Substantia nigra (tissue), 51 donors: ENCODE measurements at places on chromosomes 3 and 15.

- no peak for DNase-seq
Measured at GRCh38 chr3:166829896-166830295, 550.2 kb downstream of the ZBBX start.

DNA sequence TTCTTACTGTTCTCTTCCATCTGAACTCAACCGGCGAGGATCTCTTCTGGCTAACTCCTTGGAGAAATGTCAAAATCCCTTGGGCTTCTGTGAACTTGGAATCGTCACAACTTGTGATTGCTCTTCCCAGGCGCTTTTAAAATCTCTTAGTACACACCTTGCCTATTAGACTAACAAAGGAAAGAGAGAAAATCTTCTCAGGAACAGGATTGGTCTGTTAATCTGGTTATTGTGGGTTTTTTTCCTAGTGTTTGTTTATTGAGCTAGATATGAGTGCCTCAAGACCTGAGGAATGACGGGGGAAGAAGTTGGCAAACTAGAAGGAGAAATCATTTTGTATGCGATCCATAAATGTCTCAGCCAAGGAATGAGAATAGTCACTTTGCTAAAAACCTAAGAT is at the start of gene ATP13A5:
Gene ATP13A5, minus strand, starts transcription at position 48 of the 400 bp plus-strand sequence. Its CDS starts 28 bp downstream, at position 20.
- no peak for DNase-seq

- no peak for DNase-seq
Measured at GRCh38 chr3:60657972-60658371, 593.3 kb downstream of the FHIT start.

GRCh38 chr15:92621972-92622533 is 33.5 kb downstream of the FAM174B start:
- DNase-seq, result no peak

DNA sequence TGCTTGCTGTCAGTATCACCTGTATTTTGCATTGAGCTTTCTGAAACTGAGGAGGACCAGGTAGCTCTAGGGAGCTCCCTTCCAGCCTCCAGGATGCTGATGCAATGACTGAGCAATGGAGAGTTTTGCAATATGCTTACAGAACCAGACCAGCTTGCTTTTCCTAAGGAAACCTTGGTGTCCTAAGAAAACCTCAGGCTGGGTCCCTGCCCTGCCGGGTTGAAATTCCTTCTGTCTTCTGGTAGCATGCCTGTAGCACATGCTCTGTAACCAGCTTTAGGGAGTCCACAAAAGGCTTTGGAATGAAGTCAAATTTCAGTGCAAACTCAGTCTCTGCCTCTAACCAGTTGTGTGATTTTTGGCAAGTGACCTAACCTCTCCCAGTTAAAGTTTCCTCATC is 65.8 kb upstream of the GSK3B start:
- no peak for DNase-seq

DNA sequence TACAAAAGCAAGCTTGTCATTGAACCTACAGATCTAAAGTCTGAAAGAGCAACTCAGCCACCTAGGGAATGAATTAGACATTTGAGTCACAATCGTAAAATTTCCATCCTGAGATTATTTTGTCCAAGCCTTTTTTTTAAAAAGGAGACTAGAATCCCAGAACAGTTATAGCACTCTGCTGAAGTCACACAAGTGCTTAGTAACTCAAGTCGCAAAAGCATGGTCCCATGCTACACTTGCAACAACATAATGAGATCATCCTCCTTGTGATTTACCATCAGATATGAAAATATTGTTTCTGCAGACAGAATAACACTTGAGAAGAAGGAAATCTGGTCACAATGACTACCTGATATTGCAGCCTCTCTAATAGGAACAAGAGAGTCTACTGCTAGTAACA is 106.7 kb downstream of the ZIC4 start:
- no peak for DNase-seq

GRCh38 chr3:197713477-197713822 is 23.3 kb downstream of the RUBCN start:
- no peak for DNase-seq

- DNase-seq, result no peak
Measured at GRCh38 chr3:10492364-10493201, 12.8 kb downstream of the ATP2B2 start.

DNA sequence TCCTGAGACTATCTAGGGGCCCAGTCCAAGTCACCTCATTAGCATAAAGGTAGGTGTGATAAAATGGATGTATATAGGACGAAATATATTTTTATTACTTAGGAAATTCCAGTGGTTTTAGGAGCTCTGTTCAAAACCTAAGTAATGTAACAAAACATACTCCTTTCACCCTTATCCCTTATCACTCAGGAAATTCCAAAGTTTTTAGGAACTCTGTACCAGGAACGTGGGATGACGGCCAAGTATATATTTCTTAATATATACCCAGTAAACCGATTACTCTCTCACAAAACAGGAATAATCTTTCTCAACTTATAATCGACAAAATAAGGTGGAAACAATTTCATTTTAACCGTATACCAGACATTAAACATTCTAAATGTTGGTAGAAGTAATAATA is 195.7 kb downstream of the ZPLD1 start:
- DNase-seq, result no peak

GRCh38 chr3:198046120-198046857 is 86.3 kb downstream of the LMLN start:
- no peak for DNase-seq

GRCh38 chr3:53269888-53270880 is 14.4 kb upstream of the TKT start:
- DNase-seq, result peak; percentile 72

- no peak for DNase-seq
Measured at GRCh38 chr3:188217011-188217463, 63.1 kb downstream of the LPP start.

- DNase-seq, result no peak
Measured at GRCh38 chr15:74789741-74790079, 7.8 kb downstream of the CSK start.

DNA sequence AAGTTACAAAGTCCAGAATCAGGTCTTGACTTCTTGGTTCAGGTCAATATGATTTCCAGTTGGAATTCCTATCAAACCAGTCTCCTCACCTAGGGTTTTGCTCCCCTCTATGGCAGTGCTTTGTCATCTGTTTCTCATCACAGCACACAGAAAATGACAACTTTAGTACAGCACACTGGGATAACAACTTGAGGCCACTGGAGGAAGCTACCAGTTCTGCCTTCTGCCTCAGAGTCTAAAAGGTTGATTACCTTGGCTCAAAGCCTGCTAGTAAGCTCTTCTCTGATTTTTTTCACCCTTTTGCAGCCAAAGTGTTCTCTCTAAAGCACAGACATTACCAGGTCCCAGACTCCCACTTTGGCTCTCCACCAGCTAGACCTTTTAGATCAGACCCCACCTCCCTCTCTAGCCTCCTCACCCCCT is 24.8 kb upstream of the TRIM59 start:
- no peak for DNase-seq

- no peak for DNase-seq
Measured at GRCh38 chr3:38229036-38229435, 36.6 kb upstream of the SLC22A13 start.

GRCh38 chr3:111610189-111610588 is 15.0 kb upstream of the ZBED2 start:
- no peak for DNase-seq

DNA sequence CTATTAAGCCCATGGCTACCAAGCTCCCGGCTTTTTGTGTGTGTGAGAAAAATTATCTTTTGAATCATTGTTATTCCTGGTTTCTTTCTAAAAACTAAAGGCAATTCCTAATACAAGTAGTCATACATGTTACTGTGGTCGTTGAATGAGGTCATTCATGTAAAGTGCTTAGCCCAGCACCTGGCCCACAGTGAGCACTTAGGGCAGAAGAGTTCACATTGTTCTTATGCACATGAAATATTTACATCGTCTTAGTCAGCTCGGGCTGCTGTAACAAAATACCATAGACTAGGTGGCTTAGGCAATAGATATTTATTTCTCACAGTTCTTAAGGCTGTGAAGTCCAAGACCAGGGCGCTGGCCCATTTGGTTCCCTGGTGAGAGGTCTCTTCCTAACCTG is 216.1 kb downstream of the SHQ1 start:
- no peak for DNase-seq

- no peak for DNase-seq
Measured at GRCh38 chr3:45554006-45554666, 40.4 kb upstream of the LIMD1 start.

DNA sequence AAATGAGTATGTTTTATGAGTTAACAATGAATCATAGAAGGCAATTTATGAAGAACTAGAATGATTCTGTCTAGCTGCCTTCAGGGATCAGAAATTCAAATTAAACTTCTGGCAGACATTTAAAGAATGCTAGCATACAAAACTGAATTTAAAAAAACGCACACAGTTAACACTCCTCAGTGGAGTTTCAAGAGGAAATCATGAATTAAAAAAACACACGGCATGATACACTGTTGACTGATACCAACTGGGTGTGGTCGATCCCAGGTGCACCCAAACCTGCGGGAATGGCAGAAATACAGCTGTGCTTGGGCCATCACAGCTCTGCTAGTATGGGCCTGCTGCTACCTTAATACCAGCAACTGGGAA is 526.0 kb downstream of the FOXP1 start:
- no peak for DNase-seq

GRCh38 chr15:57668016-57668415 is 38.5 kb upstream of the POLR2M start:
- DNase-seq, result no peak

GRCh38 chr15:55685286-55685685 is 57.7 kb downstream of the PRTG start:
- DNase-seq, result no peak

DNA sequence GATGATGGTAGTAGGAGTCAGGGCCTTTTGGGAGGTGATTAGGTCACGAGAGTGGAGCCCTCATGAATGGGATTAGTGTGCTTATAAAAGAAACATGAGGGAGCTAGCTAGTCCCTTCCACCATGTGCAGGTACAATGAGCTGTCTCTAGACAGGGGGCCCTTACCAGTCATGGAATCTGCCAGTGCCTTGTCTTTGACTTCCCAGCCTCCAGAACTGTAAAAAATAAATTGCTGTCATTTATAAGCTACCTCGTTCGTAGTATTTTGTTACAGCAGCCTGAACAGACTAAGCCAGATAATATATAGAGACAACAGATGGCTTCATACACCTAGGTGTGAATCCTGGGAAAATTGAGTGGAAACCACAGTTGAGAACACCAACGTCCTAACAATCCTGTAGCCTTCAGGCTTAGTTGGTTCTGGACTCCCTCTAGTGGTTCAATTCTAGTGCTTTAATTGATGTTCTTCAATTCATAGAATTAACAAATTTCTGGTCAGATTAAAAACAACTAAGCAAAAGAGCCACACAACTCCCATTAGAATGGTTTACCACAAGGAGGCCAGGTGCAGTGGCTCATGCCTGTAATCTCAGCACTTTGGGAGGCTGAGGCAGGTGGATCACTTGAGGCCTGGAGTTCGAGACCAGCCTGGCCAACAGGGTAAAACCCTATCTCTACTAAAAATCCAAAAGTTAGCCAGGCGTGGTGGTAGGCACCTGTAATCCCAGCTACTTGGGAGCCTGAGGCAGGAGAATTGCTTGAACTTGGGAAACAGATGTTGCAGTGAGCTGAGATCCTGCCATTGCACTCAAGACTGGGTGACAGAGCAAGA is 21.3 kb upstream of the GATM start:
- DNase-seq, result no peak
